Stomach (tissue), 19 donors: ENCODE measurements at places on chromosomes 7 and 10.
A peak's percentile ranks its signal among the peaks of the same experiment; 100 is the strongest.

DNA sequence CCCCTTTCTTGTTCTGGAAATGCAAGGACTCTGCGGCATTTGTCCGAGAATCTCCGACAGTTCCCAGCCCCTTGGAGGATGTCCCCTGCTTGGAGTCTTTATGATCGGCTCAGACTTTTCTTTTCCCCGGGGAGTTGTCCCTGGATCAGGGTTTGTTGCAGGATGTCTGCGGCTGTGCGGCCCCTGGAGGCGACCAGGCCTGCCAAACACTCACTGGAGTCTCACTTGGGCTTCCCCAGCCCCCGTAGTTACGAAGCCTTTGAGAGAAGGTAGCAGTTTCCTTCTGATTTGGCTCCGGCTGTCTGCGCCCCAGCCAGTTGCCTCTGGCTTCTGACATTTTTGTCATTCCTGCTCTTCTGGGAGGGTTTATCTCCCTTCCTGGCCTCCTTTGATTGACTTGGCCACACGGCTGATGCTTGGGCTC lies 16.1 kb downstream of the COL26A1 start:
- H3K27ac ChIP-seq: no peak overlapping the region
- H3K4me3 ChIP-seq: no peak overlapping the region
- DNase-seq: peak; percentile 44
- no peaks in the 10 kb centered on the region for H3K36me3 ChIP-seq
- no peaks in the 10 kb centered on the region for H3K4me1 ChIP-seq
- peaks cover 19% of the 10 kb centered on the region for H3K27me3 ChIP-seq

DNA sequence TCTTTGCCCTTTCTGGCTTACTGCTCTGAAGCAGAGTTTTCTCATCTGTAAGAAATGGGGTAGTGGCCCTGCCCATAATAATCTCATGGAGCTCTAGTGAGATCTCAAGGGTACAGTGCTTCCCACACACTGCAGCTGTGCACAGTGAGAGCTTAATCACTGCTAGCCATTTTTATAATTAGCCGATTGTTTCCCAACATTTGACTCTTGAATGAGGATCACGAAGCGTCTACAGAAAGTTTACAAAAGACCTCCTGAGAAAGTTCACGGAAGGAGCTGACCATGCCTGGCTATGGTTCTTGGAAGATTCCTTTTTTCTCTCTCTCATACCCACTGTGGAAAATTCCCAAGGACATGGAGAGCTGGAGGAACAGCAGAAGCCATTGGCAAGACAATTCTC lies 70.4 kb downstream of the FAM171A1 start:
- DNase-seq: no peak
- no peaks in the 10 kb centered on the region for H3K27me3 ChIP-seq
- no peaks in the 10 kb centered on the region for H3K4me1 ChIP-seq

- H3K4me3 ChIP-seq: no peak overlapping the region
- H3K27me3 ChIP-seq: no peaks in the 10 kb centered on the region
- DNase-seq: no peak
- no peak overlapping the region for H3K27ac ChIP-seq
Measured at GRCh38 chr7:22486597-22486996, 13.4 kb downstream of the STEAP1B start.

- H3K36me3 ChIP-seq: no peaks in the 10 kb centered on the region
- H3K27me3 ChIP-seq: no peaks in the 10 kb centered on the region
- no peak overlapping the region for H3K27ac ChIP-seq
- H3K4me1 ChIP-seq: peaks cover 32% of the 10 kb centered on the region
Measured at GRCh38 chr7:85074-85882, 107.1 kb upstream of the FAM20C start.

GRCh38 chr10:110501142-110501937 lies 3.6 kb downstream of the DUSP5 start:
- peak overlapping the region; percentile 89 for H3K27ac ChIP-seq
- DNase-seq: peak; percentile 76
- H3K36me3 ChIP-seq: peaks cover under 1% of the 10 kb centered on the region
- H3K27me3 ChIP-seq: peaks cover 14% of the 10 kb centered on the region

DNA sequence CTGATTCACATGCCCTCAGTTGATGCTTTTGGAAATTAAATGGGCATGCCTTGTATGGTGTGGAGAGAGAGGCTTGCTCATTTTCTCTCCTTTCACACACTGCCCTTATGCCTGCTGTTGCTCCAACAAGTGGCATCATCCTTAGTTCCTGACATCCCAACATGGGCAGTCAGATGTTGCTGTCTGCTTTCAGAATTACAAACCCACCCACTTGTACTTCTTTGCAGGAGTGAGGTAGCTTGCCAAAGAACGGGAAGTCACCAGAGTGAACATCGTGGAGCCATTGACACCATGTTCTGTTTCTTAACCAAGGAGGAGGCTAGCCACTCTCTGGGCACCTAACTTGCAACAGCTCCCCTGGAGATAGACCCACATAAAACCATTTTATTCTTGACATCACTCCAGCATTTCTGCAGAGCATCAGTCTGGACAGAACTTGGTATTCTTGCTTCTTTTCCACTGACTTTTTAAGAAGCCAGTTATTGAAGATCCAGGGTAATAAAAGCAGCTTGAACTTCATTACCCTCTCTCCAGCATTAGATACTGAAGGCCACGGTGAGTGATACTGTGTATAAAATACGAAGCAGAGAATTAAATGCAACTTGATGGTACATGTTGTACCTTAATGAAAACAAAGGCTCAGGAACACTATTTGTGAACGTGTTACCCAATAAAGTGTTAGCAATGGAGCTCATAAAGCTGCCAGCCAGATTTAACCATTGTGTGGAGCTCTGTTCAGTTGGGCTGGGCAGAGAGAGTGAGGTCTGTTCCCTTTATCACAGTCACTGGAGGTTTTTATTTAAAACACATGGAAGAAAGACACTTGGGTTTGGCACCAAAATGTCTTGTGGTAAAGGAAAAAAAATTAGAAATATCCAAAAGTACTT lies 195.8 kb upstream of the HABP2 start:
- H3K27me3 ChIP-seq: no peaks in the 10 kb centered on the region
- no peaks in the 10 kb centered on the region for H3K36me3 ChIP-seq
- H3K4me1 ChIP-seq: no peaks in the 10 kb centered on the region
- DNase-seq: no peak

GRCh38 chr7:39827571-39827970 lies 122.5 kb upstream of the CDK13 start:
- H3K27me3 ChIP-seq: peaks cover 41% of the 10 kb centered on the region
- no peak for DNase-seq
- no peaks in the 10 kb centered on the region for H3K36me3 ChIP-seq
- no peaks in the 10 kb centered on the region for H3K4me1 ChIP-seq
- no peak overlapping the region for H3K4me3 ChIP-seq

DNA sequence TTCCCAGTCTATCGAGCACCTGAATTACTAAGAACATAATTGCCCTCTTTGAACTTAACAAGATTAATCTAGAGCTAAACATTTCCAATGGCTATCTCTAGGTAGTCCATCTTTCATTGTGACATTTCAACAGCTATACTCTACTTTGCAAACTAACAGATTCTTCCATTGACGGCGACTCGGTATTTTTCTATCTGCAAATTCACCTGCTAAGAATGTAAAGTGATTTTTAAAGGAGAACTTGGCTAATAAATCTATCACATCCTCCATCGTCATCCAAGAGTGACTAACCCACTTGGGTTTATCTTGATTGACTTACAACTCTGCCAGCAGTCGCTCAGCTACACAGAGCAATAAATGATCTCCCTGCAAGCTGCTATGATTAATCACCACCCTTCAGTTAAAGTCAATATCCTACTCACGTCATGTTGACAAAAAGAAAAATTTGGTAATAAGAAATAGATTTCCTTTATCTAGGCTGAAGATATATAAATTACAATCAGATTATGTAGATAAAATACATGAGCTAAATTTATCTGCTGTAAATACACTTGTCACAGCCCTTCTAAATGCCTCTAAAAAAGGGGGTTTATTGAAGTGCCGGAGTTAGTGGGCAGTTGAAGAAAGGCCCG lies 99.5 kb downstream of the SFMBT2 start:
- DNase-seq: no peak
- no peaks in the 10 kb centered on the region for H3K4me1 ChIP-seq
- H3K36me3 ChIP-seq: no peaks in the 10 kb centered on the region
- no peak overlapping the region for H3K27ac ChIP-seq
- H3K4me3 ChIP-seq: no peak overlapping the region

GRCh38 chr10:48550071-48550691 lies 54.7 kb downstream of the ARHGAP22 start:
- H3K4me3 ChIP-seq: no peak overlapping the region
- no peak overlapping the region for H3K27ac ChIP-seq
- H3K27me3 ChIP-seq: no peaks in the 10 kb centered on the region
- no peaks in the 10 kb centered on the region for H3K36me3 ChIP-seq
- no peaks in the 10 kb centered on the region for H3K4me1 ChIP-seq

GRCh38 chr7:106270122-106270977 lies 14.4 kb downstream of the NAMPT start:
- no peak overlapping the region for H3K27ac ChIP-seq
- no peak for DNase-seq
- H3K4me3 ChIP-seq: no peak overlapping the region
